ENCODE measurements at places on chromosomes 3 and 15. TPM values are rescaled to one million over a fixed set of nuclear protein-coding genes. Genes with fewer than 3 reads are reported as not detected.

B4GALT4 gene
- total RNA-seq = 8.6 TPM

TIGIT gene
- not detected for total RNA-seq

C3orf20 gene
- not detected for total RNA-seq

SOX14 gene
- not detected for total RNA-seq

CAV3 gene
- not detected for total RNA-seq

CELSR3 gene
- total RNA-seq = 27.7 TPM

STRIT1 gene
- total RNA-seq = 0.82 TPM

ANKRD63 gene
- 2.0 TPM for total RNA-seq

SYNPR gene
- 119 TPM for total RNA-seq

ARPIN gene
- total RNA-seq = 13.5 TPM

ARPP21 gene
- 459 TPM for total RNA-seq

IGSF11 gene
- total RNA-seq = 10.2 TPM

PDE12 gene
- total RNA-seq = 17.5 TPM

ACTRT3 gene
- total RNA-seq = 3.3 TPM

CCR9 gene
- total RNA-seq = 0.41 TPM

RPSA gene
- 1,502 TPM for total RNA-seq

ATP10A gene
- total RNA-seq = 0.82 TPM

AHSG gene
- not detected for total RNA-seq

DNAJA4 gene
- total RNA-seq = 29.8 TPM

MUSTN1 gene
- total RNA-seq = not detected

PLSCR2 gene
- total RNA-seq = not detected

SEMA6D gene
- 49.3 TPM for total RNA-seq

AEN gene
- total RNA-seq = 4.5 TPM

TRIM69 gene
- total RNA-seq = 40.4 TPM

IL17RD gene
- 31.0 TPM for total RNA-seq

FHIT gene
- 1.6 TPM for total RNA-seq

GNAT1 gene
- total RNA-seq = not detected

ARHGEF3 gene
- total RNA-seq = 26.1 TPM

COL8A1 gene
- 1.6 TPM for total RNA-seq

RFX7 gene
- 17.1 TPM for total RNA-seq

AMOTL2 gene
- 62.0 TPM for total RNA-seq

FBXW12 gene
- total RNA-seq = 1.6 TPM

RABL3 gene
- 12.6 TPM for total RNA-seq

TMEM207 gene
- total RNA-seq = not detected

GPR156 gene
- 2.0 TPM for total RNA-seq

TMCC1 gene
- total RNA-seq = 68.5 TPM

MASP1 gene
- 22.8 TPM for total RNA-seq

KLHL40 gene
- total RNA-seq = 0.41 TPM

GOLGA8J gene
- not detected for total RNA-seq

SPPL2A gene
- 31.0 TPM for total RNA-seq

SYNM gene
- 9.0 TPM for total RNA-seq

RMDN3 gene
- 15.9 TPM for total RNA-seq

SLC22A13 gene
- under 0.01 TPM for total RNA-seq
